ENCODE measurements at places on chromosomes 7 and 10.

- no peak for DNase-seq
Observed at GRCh38 chr7:10767771-10768170, 205.9 kb upstream of the PHF14 start.

- no peak for DNase-seq
Observed at GRCh38 chr10:114486938-114487814, 82.9 kb upstream of the AFAP1L2 start.

DNA sequence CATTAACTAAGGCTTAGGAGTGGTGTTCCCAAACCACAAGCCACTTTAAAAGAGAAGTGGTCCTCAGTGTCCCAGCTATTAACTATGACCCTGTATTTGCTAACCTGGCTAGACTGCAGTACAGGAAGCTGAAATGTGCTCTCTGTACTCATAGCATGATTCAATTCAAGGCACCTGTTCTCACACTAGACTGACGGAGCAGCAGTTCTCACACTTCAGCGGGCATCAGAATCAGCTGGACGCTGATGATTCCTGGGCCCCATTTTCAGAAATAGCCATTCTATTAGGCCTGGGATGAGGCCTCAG is 24.5 kb upstream of the MSRB2 start:
- peak; percentile 76 for DNase-seq

GRCh38 chr7:138974675-138975292 is 6.4 kb downstream of the KIAA1549 start:
- no peak for DNase-seq

GRCh38 chr10:126186766-126187165 is 201.5 kb downstream of the ADAM12 start:
- no peak for DNase-seq

DNA sequence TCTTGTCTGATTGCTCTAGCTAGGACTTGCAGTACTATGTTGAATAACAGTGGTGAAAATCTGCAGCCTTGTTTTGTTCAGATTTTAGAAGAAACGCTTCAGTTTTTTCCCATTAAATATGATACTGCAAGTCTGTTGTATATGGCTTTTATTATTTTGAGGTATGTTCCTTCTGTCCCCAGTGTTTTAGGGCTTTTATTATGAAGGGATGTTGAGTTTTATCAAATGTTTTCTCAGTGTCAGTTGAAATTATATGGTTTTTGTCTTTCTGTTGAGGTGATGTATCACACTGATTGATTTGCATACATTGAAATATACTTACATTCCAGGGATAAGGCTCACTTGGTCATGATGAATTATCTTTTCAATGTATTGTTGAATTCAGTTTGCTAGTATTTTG is 60.5 kb upstream of the HELLS start:
- no peak for DNase-seq

- no peak for DNase-seq
Observed at GRCh38 chr7:30166155-30166840, 31.5 kb downstream of the MTURN start.

DNA sequence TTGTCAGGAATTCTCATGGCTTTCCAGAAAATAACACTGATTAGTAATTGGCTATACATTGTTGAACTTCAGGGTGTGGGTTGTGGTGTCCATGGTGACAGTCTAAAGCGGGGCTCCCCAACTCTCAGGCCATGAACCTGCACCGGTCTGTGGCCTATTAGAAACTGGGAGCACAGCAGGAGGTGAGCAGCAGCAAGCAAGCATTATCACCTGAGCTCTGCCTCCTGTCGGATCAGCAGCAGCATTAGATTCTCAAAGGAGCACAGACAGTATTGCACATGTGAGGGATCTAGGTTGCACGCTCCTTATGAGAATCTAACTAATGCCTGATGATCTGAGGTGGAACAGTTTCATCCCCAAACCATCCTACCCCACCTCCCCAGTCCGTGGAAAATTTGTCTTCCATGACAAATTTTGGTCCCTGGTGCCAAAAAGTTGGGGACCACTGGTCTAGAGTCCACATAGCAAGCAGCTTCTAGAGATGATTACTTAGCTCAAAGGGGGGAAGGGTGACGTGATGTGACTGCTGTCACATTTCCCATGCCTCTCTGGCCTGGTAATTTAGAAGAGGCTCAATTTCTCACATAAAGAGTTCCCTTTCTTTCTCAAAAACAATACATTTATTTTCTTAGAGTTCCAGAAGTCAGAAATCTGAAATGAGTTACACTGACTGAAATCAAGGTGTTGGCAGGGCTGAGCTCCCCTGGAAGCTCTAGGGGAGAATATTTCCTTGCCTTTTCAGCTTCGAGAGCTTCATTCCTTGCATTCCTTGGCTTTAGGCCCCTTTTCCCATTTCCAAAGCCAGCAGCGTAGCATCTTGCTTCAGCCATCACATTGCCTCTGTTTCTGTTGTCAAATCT is 17.6 kb upstream of the FAM221A start:
- DNase-seq = no peak

DNA sequence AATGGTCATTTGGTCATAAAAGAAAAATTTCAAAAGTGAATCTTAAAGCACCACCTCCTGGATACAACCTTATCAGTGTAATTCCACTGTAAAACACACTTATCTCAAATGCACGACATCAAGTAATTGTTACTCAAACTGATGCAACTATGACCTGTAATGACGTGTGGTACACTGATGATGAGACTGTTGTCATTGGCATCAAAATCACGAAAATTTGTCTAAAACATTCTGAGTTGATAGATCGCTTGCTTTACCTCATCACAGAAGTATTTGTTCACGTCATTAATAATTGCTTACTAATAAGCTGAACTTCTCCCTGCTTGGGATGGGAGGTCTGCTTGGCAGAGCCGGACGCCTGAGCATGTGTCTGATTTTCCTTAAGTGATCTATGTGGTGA is 221.8 kb upstream of the KLF6 start:
- DNase-seq = no peak

DNA sequence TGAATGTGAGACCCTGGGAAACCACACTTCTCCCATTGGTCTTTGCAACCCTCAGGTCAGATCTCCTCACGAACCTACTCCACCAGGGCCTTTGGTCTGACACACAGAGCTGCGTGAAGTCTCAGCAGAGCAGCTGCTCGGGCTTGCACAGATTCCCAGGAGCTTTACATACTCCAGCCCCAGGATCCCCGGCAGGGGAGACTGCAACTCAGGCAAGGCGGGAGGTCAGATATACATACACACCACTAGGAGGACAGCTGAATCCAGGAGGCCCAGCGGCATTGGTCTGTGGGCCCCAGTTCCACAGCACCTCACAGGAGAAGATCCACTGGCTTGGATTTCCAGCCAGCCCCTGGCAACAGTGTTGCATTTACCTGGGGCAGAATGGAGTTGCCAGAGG is 239.2 kb downstream of the GPAM start:
- no peak for DNase-seq

DNA sequence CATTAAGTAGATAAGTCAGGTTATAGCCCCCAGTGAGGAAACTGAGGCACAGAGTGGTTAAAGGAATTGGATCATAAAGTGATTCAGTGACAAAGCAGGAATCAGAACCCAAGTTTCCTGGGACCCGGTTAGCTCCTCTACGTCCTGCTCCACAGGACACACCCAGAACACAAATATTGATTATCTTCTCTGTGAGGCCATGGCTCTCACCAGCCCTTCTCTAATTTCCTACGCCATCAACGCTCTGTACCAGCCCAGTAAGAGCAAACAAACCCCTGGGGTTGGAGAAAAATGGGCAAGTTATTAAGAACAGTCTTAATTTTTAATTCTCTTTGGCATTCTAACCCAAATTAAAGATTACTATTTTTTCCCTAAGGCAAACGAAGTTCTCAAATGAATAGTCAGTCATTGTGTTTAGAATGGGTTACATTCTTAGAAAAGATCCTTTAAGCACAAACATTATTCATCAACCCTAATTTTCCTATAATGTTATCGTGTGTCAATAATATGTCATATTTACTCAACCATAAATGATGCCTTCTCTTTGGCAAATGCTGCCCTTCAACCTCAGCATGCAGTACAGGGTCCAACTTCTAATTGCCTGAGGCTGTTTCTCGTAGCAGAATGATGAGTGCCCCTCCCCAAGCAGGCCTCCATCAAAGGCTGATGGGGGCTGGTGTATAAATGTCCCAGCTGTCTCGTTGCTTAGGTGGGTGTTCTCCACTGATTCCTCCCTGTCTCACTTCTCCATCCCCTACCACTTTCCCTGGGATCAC is 25.4 kb upstream of the TM9SF3 start:
- no peak for DNase-seq

DNA sequence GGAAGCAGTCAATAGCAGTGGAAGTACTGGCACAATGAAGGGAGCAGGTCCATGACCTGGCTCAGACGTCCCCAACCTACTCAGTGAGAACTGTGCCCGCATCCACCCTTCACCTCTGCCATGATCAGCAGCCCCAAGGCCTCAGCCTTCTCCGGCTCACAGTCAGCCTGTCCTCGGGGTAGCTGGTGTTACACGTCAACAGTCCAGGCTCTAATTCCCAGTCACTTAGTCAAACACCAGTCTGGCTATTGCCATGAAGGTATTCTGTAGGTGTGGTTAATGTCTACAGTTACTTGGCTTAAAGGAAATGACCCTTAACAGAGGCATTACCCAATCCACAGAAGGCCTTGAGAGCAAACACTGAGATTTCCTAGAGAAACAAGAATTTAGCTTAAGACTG is 49.1 kb downstream of the GRB10 start:
- DNase-seq = no peak

DNA sequence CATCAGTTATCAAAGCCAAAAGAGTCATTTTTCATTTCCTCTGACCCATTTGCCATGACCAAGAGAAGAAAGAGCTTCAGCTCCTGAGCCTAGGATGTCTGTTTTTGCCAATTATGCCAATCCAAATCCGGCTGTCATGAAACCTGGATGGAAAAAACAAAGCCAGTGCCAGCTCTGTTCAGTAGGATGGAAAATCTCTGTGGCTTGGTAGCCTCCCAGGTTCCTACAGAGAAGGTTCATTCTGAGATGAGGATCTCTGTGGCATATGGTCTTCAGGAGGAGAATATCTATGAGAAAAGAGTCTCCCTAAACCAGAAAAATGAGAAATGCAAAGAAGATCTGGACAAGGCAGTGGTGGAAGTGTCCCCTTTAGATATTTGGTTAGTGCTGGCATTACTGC is 475.4 kb downstream of the CNTNAP2 start:
- DNase-seq = no peak

DNA sequence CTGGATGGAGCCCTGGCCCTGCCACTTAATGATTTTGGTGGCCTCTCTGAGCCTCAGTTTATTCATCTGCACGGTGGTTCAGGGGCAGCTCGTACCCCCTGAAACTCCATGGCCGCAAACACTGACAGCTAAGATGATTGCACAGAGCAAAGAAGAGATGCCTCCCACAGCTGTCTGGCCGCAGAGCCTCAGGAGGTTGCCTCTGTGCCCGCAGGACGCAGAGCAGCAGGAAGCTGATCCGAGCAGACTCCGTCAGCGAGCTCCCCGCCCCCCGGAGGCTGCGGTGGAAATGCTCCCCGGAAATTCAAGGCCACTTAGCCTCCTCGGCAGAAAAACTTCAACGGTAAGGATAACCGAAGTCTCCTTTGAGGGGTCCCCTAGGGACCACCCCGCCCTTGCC is 30.2 kb upstream of the C10orf53 start:
- DNase-seq = no peak

GRCh38 chr7:107628461-107629064 is 32.1 kb upstream of the SLC26A4 start:
- no peak for DNase-seq

DNA sequence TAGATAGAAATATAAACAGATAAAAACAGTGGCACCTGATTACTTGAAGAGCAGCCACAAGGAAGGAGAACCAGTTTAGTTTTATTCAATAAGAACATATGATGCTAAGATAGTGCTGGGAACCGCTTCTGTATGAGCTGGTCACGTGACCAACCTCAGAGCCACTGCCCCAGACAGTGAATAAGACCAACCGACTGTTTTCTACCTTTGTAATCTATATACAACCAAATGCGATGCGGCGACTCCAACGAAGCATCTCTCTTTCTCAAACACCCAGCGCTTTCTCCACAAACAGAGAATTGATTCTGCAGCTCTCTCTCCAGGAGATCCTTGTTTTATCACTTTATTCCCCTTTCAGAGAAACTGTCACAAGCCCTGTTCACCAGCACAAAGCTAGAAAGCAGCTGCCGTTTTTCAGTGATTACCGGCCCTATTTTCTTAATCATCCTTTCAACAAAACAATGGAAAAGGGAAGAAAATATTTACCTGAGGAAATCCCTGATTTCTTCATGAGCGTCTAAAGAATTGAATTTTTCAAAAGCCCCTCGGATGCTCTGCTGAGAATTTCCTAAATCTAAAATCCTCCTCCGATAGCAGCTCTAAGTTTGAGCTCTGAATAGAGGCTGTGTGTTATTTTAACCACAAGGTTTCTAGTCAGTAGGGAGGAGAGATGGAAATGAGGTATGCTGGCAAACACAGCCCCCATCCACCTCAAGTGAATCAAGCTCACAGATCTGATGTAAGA is 55.7 kb upstream of the JCAD start:
- DNase-seq = no peak
